Stimulated activated CD8-positive, alpha-beta memory T cell treated with anti-CD3 and anti-CD28 coated beads, Interleukin-15, amount 100 ng/mL, for 4 hours (primary cell): ENCODE measurements at places on chromosomes 16 and 17.

DNA sequence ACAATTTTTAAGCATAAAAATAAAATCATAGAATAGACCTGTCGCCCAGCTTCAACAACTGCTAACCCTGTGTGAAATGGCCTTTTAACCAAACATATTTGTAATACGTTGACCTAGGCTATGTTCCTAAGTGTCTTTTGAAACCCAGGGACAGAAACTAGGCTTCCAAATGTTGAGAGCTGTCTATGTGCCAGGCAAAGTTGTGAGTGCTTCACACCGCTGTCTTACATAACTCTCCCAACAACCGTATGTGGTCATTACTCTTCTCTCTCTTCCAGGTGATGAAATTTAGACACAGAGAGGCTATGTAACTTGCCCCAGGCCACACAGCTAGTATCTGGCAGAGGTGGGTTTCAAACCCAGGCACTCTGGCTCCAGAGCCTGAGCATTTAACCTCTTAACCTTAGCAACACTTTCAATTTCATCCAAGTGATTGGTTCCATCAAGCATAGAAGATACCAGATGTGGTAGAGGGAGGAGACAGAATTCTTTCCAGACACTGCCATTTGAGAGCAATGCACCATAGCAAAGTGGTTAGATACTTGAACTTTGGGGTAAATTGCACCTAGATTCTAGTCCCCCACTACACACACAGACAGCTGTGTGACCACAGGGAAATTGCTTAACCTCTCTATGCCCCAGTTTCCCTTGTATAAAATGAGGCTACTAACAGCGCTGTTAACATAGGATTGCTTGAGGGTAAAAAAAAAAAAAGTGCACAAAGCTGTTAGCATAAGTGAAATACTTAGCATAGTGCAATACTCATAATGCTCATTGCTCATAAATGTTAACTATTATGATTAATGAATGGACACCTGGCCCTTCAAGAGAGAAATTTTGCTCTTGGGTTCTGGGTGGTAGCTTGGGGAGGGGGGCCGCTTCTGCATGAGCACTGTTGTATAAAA lies 160.6 kb downstream of the IRX3 start:
- DNase-seq, result no peak

GRCh38 chr17:49519781-49520180 lies 24.7 kb downstream of the NGFR start:
- no peak for DNase-seq

DNA sequence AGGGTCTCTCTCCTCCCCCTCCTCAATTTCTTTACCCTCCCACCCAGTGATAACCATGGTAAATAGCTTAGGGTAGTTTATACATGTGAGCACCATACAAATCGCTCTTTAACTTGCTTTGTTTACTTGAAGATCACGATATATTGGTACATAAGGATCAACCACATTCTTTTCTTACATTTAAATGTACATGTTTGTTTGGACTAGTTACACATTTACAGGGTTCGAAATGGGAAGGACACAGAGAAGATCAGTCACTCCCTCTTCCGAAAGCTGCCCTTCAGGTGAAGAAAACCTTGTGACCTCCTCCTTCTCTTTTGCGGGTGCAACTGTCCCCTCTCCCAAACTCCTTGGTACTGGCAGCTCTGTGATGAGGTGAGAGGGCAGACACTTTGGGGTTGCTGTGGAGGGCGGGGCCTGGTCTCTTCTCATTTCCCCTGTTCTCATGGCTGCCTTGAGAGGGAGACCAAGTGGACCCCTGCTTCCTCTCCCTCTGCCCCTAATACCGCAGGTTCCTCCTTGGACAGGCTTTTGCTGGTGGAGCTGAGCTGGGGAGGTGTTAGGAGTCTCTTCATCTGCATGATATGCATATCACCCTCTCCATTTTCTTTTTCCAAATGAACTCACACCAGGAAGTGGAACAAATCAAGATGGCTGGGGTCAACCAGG lies 4.7 kb upstream of the PIK3R6 start:
- no peak for DNase-seq

DNA sequence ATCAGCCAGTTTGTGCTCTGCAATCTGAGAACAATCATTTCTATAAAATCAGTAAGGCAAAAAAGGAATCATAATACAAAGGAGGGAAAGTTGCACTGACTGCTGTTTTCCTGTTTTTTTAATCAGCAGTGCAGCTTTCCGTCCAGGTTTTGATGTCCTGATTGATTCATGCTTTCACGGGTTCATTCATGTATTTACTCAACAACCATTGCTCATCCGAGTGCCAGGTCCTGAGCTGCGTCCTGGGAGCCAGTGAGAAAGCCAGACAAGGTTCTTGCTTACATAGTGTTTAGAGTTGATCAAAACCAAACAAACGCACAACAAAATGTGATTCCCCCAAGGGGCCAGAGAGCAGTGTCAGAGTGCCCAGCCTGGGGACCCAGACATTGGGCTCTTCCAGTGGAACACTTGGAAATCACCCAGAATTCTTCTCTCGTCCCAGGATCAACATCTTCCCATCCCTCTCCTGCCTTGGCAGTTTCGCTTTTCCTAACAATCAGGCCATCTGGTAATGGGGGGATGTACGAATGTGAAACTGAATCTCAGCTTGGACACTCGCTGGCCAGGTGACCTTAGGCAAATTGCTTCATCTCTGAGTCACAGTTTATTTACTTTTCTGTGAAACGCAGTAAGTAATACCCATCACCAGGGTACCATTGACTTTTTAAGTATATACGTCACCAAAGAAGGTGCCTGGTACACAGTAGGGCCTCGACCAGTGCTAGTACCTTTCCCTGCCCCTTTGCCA lies 13.3 kb upstream of the C1QL1 start:
- DNase-seq, result no peak

DNA sequence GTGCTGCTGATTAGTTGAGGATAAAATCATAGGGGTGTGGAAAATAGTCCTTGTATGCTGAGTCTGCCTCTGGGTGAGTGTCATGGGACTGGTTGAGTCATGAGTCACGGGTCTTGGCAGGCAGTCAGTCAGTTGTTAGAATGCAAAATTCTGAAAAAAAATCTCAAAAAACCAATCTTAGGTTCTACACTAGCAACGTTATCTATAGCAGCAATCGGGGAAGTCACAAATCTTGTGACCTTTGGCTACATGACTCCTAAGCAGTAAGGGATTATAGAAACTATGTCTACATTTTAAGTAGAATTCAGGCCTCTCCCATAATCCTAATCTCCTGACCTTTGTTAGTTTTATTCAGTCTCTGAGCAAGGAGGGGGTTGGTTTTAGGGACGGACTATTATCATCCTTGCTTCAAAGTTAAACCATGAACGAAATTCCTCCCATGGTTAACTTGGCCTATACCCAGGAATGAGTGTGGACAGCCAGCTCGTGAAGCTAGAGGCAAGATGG lies 18.0 kb upstream of the PMFBP1 start:
- DNase-seq, result no peak

DNA sequence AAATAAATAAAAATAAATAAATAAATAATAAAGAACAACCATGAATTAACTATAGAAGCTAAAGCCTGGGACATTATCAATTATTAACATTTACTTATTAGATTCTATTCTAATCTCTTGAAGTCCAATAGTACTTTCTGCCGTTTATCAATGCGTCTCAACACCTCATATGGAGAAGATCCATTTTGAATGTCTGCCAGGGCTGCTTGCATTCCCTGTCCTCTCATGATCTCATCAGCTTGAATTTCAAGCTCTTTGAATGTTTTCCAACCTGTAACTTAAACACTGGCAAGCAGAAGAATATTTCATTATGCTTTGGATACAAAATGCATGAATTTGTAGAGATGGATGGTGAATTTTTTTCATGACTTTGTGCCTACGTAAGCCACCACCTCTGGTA lies 191.9 kb upstream of the ANKFN1 start:
- no peak for DNase-seq

DNA sequence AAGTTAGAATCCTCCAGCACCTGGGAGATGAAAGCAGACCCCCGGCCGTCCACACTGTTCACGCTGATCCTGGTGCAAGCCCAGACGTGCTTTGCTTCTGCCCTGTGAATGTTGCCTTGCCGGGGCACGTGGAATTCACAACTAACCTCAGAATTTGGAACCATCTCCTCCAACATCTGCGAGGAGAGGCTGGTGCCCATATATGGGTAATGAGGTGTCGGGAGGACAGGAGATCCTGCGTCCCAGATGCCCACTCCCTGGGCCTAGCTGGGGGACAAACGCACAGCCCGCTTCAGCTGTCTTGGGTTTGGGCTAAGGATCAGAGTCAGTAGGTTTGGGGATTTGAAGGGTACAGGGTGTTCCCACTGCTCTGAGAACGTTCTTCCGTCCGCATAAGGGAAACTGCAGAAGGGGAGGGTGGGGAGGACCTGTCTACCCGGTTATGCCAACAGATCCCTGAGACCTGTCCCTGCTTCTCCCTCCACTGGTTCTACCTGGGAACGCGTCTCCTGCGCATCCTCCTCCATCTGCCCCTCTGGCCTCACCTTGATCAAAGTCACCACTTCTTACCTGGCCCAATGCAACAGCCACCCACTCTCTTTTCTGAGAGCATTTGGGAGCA lies 14.1 kb downstream of the PPL start:
- no peak for DNase-seq
